NCI-H1436 treated with DMSO at 0.1 percent for 48 hours (cell line): ENCODE measurements at places on chromosomes 5 and 9.

DNA sequence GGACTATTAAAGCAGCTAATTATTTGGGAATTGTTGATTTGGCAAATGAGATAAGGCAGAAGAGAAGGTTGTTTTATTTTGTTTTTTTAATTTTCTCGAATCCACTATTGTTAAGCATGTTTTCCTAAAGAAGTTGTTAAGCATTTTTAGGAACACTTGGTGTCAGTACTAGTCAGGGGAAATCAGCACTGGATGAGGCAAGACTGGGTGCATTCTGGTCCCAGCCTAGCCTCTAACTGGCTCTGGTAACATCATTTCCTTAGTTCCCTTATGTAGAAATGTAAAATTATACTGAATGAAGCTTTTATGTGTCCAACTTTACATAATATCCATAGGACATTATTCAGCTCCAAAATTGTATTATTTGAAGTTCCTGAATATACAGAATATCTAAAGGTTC is 196.1 kb downstream of the PCSK5 start:
- DNase-seq: no peak

DNA sequence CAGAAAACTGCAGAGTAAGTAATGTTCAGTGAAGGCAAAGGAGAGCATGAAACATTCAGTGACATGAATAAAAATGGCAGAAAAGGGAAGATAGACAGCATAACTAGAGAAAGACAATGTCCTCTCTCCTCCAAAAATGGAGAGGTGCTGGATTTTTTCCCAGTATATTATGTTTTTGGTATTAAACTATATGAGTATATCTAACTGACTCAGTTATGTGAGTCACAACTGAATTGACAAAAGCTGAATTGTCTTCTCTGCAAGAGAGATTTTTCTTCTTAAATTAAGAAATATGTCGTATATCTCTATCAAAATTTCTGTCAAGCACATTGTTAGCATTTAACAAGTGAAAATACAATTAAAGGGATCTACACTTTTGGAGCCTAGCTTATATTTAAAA is 375.1 kb downstream of the CHSY3 start:
- DNase-seq: no peak

DNA sequence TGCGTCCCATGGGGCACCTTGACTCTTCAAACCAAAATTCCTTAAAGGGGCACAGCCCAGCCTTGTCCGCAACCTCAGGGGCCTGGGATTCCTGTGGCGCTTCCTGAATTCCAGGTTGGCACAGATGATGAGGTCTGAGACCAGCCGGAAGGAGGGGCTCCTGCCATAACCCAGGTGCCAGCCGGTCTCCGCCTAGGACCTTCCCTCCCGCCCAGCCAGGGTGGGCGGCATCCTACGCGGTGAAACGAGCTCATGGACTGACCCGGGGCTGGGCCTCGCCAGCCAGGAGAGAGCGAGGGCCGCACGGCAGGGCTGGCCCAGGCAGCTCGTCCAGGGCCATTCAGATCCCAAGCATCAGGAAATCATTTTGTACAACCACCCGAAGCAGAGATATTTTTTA is 23.0 kb downstream of the AMBP start:
- no peak for DNase-seq

DNA sequence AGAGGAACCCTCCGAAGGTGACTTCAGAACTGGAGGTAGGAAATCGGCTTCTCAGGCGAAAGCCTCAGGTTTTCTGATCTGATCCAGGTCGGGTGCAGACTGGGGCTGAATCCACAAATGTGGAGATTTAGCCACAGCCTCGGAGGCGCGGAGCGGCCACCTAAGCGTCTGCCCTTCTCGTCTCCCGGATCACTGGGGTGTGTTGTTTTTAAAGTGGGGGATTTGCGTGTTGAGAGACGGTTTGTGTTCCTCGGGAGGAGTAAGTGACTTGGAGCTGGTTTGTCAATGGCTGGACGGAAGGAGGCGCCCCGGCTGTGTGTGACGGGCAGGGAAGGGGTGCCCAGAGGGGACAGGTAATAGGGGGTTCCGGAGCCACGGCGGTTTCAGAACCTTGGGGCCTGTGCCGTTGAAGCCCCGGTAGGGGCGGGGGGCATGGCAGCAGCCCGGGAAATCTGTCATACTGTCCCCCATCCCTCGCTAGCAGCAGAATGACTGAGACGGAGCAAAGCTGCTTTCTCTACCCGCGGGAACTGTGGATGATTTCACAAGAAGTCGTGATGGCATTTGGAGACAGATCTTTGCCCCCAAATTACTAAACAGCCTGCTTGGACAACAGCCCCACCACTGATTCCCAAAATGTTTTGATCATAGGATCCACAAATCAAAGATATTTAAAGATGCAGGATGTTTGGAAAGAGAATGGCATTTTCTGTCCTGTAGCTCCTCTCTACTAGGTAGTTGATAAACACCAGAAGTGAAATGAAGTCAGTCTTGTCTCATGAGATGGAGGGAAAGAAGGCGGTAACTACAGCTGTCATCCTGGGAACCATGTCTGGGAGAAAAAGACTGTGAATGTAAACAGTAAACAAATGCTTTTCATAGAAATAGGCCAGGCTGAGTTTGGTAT is 216.5 kb downstream of the PDZD2 start:
- DNase-seq: no peak

GRCh38 chr9:76438841-76439588 is 20.0 kb upstream of the GCNT1 start:
- DNase-seq: no peak

DNA sequence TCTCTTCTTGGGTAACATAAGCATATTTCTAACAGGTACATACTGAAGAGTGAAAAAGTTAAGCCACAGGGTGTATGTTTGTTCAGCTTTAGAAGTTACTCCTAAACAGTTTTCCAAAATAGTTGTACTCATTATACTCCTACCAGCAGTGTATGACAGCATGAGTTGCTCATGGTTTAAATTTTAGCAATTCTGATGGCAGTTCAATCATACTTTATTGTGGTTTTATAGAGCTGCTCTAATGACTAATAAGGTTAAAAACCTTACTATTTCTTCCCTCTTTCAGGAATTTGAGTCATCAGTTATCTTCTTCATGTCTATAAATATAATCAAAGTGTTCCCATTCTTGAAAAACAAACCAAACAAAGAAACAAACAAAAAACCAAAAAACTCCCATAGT is 81.5 kb downstream of the CAAP1 start:
- no peak for DNase-seq

DNA sequence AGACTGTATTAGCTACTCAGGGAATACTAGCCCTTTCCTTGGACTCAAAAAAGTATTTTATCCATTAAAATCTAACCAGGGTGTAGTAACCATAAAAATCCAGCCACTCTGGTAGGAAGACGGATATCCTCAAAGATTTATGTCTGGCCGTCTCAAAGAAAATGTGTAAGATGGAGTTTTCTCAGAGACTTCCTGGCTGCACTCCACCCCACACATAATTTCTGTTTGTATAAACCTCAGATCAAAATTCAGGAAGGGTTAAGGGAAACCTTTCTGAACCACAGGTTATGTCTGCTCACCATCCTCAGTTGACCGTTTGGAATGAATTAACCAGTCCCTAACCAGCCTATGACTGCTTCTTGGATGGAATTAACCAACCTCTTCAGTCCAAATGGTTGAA is 13.8 kb upstream of the SMIM23 start:
- no peak for DNase-seq

DNA sequence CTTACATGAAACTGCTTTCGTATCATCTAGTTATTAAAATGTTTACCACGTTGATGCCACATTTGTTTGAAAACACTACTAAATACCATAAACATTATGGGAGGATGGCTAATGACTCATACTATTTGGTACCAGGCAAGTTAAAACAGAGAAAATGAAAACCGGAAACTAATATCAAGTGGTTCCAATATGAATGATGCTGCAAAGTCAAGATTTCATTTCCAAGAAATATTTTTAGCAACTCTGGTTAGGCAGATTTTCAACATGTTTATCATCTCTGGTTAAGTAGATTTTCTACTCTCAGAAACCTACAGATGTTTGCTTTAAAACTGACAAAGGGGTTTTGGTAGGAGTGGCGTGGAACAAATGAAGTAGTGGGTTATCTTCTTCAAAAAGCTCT is 4.9 kb upstream of the F2R start:
- no peak for DNase-seq

DNA sequence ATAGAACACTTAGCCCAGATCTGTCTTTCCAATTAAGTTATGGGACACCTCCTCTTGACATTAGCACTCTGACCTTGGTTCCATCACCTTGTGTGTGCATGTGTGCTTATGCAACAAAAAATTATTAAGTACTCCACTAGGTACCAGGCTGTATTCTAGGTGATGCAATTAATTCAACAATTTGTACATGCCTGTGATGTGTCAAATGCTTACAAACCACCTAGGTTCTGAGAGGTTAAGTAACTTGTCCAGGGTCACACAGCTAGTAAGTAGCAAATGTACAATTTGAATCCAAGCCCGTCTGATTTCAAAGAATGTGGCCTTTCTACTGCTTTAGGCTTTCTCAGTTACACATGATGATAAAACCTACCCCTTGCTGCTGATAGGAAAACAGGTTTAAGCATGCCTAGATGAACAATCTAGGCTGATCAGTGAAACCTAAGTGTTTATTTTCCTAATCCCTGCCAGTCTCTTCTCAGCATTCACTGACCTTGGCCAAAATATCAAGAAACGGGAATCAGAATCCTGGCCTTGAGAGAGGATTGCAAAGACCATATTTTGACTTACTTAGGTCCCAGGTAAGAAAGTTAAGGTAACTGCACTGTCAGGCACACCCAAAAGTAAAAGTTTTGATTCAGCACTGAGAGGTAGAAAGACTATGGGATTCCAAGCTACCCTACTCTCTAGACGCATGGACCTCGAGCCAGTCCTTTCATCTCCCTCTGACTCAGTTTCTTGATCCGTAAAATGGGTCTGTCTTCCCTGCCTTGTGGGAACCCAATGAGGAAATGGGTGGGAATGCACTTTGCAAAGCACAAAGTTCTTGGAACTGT is 1.0 kb downstream of the TBC1D2 start:
- no peak for DNase-seq

DNA sequence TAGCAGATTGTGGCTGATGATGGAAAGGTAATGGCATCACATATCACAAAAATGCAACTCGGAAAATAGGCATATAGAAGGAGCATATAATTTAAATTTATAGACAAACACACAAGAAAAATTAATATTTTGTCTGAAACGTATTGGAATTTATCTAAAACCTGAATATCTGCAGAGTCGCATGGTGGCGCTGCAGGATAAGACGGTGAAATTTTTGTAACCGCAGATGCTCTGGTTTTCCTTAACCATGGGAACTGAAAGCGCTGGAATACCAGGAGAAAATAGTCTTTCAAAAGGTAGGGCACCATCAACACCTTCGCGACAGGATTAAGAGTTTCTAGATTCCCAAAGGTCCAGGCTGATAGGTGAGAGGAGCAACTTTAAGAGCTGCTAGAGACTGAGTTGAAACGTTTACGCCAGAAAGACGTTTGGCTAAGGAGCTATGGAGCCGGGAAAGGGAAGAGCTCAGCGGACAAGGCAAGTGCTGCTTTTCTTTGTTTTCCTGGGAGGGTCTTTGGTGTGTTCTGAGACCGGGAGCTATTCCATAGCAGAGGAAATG is 11.0 kb upstream of the PCDHB15 start:
- DNase-seq: no peak

- no peak for DNase-seq
Measured at GRCh38 chr9:21837501-21837900, 35.1 kb downstream of the MTAP start.

DNA sequence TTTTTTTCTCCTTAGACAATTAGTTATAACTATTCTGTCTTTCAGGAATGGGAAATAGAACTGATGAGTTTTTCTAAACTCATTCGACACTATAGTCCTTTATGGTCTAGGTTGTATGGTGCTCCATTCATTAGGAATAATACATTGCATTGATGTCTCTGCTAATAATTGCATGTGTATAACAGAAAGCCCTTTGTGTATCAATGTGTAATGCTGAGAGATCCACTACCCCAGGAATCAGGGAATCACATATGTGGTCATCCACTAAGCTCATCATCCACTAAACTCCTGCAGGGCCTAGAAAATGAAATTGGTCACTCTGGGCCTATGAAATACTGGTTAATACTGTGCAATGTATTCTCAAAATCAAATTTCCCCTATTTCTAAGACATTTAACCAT is 242.0 kb upstream of the CDH18 start:
- no peak for DNase-seq

GRCh38 chr9:110133608-110134210 is 74.2 kb downstream of the C9orf152 start:
- DNase-seq: no peak

DNA sequence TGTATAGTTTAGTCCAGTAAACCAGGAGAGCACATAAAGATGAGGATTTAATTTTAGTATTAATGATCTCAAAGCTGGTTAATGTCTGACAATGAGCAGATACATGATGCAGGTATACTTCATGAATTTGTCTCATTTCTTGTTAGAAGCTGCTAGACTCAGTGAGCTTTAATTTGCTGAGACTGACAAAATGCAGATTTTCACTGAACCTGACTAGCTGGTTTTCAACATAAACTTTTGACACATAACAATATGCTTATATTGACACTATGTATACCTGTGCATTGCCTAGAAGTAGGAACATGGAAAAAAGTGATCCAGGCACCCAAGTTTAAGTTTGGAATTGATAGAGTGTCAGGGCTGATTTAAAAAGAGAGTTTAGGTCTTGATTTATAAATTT is 10.8 kb downstream of the UBLCP1 start:
- no peak for DNase-seq

DNA sequence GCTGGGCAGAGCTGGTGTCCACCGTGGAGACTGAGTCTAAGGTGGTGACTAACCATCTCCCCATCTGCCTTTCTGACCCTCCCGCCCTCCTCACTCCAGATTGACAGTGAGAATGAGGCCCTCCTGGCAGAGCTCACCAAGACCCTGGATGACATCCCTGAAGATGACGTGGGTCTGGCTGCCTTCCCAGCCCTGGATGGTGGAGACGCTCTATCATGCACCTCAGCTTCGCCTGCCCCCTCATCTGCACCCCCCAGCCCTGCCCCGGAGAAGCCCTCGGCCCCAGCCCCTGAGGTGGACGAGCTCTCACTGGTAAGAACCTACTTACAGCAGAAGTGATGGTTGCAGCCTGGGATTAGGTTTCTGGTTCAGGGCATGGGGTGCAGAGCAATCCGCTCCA is 96.5 kb downstream of the PPARGC1B start:
- DNase-seq: no peak

GRCh38 chr5:150058480-150059126 is 27.8 kb downstream of the CSF1R start:
- no peak for DNase-seq

GRCh38 chr9:37301042-37301853 is 121.2 kb upstream of the GRHPR start:
- no peak for DNase-seq

DNA sequence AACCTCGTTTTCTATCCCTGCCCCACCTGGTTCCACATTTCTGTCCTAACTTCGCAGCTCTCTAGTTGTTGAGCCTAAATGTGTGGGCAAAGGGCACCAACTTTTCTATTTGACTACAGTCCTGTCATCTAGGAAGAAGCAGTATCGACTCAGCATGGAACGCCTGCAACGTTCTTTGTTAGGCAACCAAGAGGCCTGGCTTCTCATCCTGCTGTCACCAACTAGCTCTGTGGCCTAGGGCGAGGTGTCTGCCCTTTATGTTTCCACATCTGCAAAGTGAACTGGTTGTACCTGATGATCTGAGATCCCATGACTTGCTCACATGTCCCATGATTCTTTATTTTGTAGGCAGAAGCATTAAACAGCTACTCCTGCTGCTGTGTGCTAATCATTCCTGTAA is 248.9 kb downstream of the ADAMTSL1 start:
- no peak for DNase-seq

- no peak for DNase-seq
Measured at GRCh38 chr5:130995851-130996250, 169.2 kb downstream of the HINT1 start.
